Activated CD4-positive, alpha-beta T cell treated with anti-CD3 and anti-CD28 coated beads, Interleukin-2, Interleukin-4, amounts not matched to agents 100 ng/mL and 50 ng/mL, durations not matched to agents 16 hours and 8 hours (primary cell): ENCODE measurements at places on chromosomes 5 and 9.

DNA sequence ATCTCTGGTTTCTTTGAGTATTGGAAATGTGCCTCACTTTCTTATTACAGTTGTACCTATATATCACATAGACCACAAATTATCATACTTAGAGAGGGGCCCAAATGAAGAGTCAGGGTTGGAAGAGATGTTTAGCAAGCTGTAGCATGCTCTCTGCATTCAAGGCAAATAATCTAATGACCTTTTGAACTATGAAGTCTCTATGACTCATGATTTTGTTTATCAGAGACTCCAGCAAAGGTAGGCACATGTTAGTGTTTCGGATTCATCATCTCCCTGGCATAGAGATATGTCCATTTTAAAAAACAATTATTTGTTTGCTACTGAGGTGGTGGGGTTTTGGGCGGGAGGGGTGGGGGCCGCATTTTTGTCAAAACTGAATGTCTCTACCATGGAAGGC is 2000.1 kb downstream of the EFNA5 start:
- DNase-seq, result no peak

- no peak for DNase-seq
These were observed 14.5 kb downstream of the CDKN2AIPNL start for GRCh38 chr5:134397196-134397595.

DNA sequence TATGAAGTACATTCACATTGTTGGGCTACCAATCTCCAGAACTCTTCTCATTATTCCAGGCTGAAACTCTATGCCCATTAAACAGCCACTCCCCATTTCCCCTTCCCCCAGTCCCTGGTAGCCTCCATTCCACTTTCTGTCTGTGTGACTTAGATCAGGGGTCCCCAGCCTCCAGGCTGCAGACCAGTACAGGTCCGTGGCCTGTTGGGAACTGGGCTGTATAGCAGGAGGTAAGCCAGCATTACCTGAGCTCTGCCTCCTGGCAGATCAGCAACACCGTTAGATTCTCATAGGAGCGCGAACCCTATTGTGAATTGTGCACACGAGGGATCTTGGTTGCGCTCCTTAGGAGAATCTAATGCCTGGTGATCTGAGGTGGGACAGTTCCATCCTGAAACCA is 23.1 kb downstream of the ZNF618 start:
- no peak for DNase-seq

DNA sequence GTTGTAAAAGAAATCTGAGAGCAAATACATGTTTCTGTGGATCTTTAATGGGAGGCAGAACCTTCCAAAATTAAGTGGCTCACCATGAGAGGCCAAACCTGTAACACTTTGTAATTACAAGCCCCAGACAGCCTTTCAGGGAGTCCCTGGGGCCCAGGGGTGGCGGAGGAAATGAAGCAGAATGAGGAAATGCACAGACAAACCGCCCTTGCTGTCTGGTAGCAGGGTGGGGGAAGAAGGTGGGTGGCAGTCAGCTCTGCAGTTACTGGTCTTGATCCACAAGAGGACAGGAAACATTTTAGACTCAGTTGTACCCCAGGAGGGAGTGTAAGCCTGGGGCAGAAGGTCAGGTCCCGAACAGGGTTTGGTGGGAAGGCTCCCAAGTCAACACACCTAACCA is 6.5 kb downstream of the ARL14EPL start:
- no peak for DNase-seq

DNA sequence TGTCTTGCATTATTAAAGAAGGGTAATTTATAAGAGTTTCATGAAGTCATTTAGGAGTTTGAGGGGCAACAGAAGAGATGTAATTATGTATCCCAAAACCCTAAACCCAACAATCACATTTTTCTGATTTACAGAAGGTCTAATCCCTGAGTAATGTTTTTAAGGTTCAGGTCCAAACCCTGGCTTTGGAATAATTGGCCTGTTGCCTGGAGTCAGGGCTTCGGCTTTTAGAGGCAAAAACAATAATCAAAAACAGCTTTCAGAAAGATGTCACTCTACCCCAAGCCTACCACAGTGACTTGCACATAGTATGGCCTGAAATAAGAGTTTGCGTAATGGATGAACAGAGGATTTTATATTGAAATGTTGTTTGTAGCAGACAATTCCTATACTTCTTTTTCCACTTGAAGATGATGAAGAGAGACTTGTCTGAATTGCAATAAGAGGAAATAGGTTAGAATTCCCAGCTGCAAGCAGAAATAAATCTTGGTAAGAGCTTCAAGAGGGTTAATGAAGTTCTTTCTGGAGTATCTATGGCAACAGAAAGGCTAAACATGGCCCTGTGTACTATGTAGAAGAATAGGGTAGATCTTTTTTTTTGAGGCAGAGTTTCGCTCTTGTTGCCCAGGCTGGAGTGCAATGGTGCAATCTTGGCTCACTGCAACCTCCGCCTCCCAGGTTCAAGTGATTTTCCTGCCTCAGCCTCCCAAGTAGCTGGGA is 152.0 kb downstream of the GPBP1 start:
- DNase-seq, result no peak

DNA sequence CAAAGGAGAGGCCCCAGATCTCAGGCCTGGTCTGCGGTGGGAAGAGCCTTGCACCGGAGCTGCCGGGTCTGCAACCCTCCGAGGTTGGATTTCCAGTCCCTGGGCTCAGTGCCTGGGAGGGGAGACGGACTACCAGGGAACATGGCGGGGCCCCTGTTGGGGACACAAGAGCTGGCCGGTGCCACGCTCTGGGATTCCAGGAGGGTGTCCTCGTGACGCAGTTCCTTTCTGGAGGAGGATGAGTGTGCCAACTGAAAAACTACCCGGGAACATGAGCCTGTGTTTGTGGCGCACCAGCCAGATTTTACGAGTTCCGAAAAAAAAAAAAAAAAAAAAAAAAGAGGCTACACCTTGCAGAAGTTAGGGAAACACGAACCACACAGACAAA is 9.0 kb downstream of the NRARP start:
- DNase-seq, result no peak

DNA sequence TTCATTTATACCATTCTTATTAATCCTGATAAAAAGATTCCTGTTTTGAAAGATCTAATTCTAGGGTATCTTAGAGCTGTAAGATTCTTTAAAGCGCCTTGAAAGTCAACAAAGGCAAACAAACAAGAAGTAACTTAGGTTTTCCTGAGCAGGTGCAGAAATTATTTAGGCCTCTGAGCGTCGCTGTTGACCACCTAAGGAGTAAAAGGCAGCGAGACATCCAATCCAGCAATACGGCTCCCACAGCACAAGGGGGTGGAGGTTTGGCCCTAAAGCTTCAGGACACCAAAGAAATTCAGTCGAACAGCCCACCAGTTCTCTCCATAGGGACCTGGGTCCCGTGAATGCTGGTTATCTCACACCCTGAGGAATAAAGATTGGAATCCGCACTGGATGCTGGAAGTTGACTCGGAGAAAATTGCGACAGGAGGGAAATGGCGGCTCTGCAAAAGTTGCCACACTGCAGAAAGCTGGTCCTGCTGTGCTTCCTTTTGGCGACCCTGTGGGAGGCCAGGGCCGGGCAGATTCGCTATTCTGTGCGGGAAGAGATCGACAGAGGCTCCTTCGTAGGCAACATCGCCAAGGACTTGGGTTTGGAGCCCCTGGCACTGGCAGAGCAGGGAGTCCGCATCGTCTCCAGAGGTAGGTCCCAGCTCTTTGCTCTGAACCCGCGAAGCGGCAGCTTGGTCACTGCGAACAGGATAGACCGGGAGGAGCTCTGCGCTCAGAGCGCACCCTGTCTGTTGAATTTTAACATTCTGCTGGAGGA is at the start of gene PCDHGA2:
PCDHGA2 (plus strand) TSS at position 223 of the 769 bp plus-strand sequence.
- no peak for DNase-seq

DNA sequence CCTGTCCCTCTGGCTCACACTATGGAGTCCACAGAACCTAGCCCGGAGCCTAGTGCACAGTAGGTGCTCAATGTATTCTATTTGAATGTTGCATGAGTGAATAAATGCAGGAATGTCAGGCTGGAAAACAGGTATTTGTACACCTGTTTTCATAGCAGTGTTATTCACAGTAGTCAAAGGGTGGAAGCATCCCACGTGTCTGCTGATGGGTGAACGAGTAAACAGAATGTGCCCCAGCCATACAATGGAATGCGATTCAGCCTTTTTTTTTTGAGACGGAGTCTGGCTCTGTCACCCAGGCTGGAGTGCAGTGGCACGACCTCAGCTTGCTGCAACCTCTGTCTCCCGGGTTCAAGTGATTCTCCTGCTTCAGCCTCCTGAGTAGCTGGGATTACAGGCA is 31.5 kb upstream of the IER5L start:
- DNase-seq, result no peak

DNA sequence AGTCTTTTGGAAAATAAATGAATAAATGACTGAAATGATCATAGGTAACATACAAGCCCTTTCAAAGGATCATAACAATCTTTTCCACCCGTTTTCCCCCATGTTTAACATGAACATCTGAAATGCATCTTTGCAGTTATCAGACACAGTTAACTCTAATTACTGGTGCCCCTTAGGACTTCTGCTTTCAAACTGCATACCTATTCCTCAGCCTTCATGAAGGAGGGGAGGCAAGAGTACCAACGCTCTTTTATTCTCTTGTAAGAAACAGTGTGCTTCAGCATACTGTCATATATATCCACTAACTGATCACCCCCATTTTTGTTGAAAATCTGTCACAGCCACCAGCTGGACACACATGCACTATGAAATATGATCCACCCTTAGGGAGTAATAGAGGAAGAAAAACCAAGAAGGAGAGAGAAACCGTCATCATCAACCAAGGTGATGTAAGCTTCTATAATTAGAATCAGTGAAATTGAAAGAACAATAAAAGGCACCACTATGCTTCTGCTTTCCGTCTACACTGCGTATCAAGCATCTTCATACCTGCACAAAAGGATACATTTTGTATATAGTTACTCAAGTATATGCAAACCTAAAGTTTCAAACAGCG is 98.7 kb downstream of the RAPGEF6 start:
- DNase-seq, result peak; percentile 28

- DNase-seq, result no peak
These were observed 31.1 kb downstream of the SLC24A2 start for GRCh38 chr9:19757745-19758144.

DNA sequence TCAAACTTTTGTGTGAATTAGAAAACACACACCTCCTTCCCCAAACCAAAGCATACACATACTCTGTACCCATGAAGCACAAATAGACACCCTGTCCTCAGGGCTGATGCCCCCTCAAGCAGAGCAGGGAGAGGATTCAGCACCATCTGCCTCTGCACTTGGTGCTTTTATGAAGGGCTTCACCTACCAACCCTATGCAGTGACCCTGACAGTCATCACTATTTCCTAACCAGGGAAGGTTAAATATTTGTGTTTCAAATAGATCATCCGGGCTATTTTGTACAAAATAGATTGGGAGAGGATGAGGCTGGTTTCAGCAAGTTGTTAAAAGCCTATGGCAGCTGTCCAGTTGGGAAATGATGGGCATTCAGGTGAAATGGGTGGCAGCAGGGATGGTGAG is 396.2 kb downstream of the ZSWIM6 start:
- no peak for DNase-seq

DNA sequence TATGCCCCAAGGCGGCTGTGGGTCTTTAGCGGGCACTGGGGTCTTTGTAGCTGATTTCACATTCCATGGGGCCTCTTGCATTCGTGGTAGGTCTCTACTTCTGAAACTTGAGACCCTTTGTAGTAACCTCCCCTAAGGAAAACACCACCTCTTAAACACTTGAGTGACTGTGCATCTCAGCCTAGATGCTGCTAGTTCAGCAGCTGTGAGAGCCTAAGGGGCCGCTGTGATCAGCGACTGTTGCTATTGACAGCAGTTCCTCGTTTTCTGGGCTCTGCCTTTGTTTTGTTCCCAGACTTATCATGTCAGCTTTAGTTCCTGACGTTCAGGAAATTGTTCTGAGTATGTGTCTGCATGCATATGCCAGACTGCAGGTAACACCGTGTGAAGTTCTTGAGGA is 171.2 kb downstream of the HSPA4 start:
- DNase-seq, result no peak

DNA sequence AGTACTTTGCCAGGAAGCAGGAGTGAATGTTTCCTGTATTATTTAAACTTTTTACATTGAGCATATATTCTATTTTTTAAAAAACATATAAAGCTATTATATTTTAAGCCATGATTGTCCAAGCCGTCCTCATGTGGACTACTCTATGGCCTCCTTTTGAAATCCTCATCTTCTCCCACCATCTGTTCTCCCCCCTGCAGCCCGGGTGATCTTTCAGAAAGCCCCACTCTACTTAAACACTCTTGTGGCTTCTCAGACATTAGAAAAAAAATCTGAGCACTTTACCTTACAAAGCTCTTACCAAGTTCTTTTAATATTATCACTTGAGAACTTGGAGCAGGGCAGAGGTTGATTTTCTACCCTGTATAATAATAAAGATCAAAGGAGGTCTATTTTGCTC is 95.4 kb downstream of the CAVIN4 start:
- DNase-seq, result no peak

DNA sequence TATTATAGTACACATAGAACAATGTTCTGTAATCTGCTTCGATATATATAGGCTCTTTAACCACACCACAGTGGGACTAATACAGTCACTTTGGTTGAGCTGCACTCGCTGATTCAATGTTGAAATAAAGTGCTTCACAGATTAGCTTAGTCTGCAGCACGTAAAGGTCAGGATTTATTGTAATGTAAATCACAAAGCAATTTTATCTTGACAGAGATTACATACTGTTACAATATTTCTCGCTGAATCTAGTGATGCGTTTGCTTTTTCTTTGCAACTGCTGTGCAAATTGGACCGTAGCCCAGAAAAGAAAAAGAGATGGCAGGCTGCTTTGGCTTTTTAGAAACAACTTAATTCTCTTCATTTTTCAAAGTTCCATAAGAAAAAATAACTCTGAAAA is 52.9 kb downstream of the CETN3 start:
- DNase-seq, result no peak

DNA sequence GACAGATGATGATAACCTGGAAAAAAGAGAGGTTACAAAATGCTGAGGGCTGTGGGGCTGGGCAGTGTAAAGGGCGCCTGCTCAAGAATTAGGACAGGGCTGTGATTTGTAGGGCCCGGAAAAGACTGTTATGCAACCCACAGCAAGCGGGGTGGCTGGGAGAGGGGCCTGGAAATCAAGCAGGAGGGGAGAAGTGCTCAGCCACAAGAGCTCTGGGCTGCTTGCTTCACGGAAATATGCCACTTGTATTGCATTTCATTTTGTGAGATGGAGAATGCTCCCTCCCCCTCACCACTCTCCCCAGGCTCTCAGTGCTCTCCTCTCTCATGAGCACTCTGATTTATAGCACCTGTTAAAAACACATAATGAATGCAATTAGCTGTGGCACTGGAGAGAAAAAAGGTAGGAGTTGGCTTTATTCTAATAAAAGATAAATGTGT is 8.4 kb upstream of the HAND1 start:
- DNase-seq, result no peak

DNA sequence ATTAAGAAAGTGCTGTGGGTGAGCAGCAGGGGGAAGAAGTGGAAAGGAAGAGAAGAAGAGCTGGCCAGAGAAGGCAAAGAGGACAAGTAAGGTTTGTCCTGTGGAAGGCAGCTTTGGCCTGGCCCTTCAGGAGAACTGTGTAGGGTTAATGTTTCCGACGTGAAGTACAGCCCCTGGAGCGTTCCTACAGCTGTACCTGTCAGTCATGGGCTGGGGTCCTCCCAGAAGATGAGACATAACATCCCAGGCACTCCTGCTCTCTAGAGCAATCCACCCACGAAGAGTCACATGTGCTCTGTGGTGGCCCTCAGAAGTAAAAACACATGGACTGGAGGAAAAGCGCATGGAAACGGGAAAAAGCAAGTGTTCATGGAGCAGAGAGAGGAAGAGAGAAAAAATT is 237.4 kb downstream of the CAAP1 start:
- no peak for DNase-seq
